ENCODE measurements at places on chromosomes 7 and 10. TPM values are rescaled to one million over a fixed set of nuclear protein-coding genes. Genes with fewer than 3 reads are reported as not detected.

GRCh38 chr10:119805702-119806230, 66.9 kb downstream of the MCMBP start:
- no peak overlapping the region for H3K27ac ChIP-seq
- H3K27me3 ChIP-seq = no peaks in the 10 kb centered on the region
- no peak for DNase-seq
- no peaks in the 10 kb centered on the region for H3K4me1 ChIP-seq
- peaks cover 17% of the 10 kb centered on the region for H3K36me3 ChIP-seq

DNA sequence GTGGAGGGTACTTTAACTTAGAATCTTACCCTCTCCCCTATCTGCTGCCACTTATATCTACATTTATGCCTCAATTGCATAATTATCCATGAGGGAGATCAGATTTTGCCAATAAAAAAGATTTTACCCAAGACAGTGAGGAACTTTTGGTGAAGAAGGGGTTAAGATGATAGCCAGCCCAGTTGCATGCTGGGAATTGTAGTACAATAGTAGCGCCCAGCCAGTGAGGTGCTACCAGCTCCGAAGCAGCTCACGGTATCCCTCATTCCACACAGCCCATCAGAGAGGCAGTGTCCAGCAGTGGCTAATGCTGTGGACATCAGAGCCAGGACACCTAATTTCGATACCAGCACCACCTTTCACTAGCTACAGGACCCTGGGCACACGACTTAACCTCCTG, 5.9 kb upstream of the LGI1 start:
- no peaks in the 10 kb centered on the region for H3K27me3 ChIP-seq
- H3K4me3 ChIP-seq = no peak overlapping the region
- peak overlapping the region; percentile 53 for H3K27ac ChIP-seq
- no peaks in the 10 kb centered on the region for H3K36me3 ChIP-seq
- peaks cover 23% of the 10 kb centered on the region for H3K4me1 ChIP-seq

DNA sequence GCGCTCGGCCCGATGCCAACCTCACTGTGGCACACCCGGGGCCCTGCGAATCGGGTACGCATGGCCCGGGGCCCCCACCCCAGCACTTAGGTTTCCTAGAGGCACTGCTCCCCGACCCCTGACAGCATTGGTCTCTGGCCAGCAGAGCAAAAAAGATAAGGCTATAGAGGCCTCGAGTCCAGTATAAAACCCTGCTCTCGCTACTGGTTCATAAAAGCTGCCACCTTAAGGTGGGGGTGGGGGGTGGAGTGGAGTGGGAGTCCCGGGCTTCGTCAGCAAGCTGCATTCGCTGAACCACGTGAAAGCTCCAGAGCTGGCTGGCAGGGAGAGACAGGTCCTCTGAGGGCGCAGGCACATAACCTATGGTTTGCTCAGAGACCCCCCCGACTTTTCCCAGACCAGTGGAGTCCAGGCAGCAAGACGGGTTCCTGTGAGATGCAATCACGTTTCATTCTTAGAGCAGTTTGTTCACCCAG, 1.3 kb downstream of the KAZALD1 start:
- no peak overlapping the region for H3K4me3 ChIP-seq
- H3K36me3 ChIP-seq = peaks cover 5% of the 10 kb centered on the region
- peaks cover 25% of the 10 kb centered on the region for H3K4me1 ChIP-seq
- no peak for DNase-seq
- H3K27me3 ChIP-seq = no peaks in the 10 kb centered on the region
- H3K27ac ChIP-seq = no peak overlapping the region

The TSPAN12 gene
- not detected for total RNA-seq

The UBE3C gene
- 61.9 TPM for total RNA-seq

- H3K27ac ChIP-seq = no peak overlapping the region
- DNase-seq = no peak
- H3K27me3 ChIP-seq = peaks cover 50% of the 10 kb centered on the region
- H3K36me3 ChIP-seq = no peaks in the 10 kb centered on the region
Observed at GRCh38 chr10:123577921-123578461, 88.2 kb upstream of the GPR26 start.

The DLG5 gene
- 127 TPM for total RNA-seq

DNA sequence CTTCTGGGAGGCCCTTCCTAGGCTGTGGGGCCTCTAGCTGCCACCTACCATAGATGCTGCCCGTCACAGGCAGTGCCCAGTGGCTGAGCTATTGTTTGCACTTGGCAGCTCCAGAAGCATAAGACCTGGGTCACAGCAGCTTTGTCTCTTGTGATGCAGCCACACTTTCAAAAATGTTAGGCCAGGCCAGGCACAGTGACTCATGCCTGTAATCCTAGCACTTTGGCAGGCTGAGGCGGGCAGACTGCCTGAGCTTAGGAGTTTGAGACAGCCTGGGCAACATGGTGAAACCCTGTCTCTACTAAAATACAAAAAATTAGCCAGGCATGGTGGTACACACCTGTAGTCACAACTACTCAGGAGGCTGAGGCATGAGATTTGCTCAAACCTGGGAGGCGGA, 9.5 kb upstream of the KAZALD1 start:
- H3K27ac ChIP-seq = peak overlapping the region; percentile 59
- H3K4me1 ChIP-seq = peaks cover 8% of the 10 kb centered on the region
- peak; percentile 84 for DNase-seq
- H3K27me3 ChIP-seq = no peaks in the 10 kb centered on the region
- H3K36me3 ChIP-seq = no peaks in the 10 kb centered on the region

- no peaks in the 10 kb centered on the region for H3K36me3 ChIP-seq
- peaks cover 7% of the 10 kb centered on the region for H3K27me3 ChIP-seq
- DNase-seq = no peak
- no peak overlapping the region for H3K4me3 ChIP-seq
Observed at GRCh38 chr10:36872702-36873393, 252.6 kb upstream of the ANKRD30A start.

Measured in MCF 10A (cell line).